ENCODE measurements at places on chromosomes 16 and 17.

- no peak for DNase-seq
These were observed 279.6 kb downstream of the HS3ST3B1 start for GRCh38 chr17:14580499-14580898.

DNA sequence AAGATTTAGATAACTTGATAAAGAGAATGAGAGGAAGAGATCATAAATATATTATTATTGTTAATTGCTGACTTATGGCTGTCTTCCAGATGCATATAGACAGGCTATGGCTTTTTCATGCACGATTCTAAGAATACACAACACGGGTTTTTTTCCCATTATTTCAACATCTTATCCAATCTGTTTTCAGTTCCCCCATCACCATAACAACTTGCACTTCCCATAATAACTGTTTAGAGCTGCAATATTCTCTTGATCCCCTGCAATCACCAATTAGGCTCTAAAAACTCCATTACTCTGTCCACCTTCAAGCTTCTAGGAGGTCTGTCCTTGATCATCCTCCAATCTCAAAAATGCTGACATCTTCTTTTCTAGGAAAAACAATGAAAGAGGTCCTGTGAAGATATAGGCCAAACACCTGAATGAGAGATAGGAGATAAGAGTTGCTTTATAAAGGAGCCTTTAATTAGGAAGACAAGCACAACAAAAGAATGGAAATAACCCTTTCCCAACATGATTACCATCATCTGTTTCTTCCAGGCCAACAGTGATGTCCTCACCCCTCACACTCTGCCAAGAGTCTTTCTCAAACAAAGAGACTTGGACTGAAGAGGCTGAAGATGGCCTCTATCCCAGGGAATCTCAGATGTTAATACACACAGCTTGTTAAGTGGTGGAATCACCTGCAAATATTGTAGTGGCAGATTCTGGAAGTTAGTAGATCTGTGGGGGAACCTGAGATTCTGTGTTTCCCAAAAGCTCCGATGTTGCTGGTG lies 32.2 kb upstream of the CCL2 start:
- DNase-seq, result no peak

- DNase-seq, result no peak
These were observed 1.4 kb downstream of the ARSG start for GRCh38 chr17:68292689-68293040.

GRCh38 chr17:38604479-38605403 lies 1.0 kb downstream of the SRCIN1 start:
- DNase-seq, result no peak

DNA sequence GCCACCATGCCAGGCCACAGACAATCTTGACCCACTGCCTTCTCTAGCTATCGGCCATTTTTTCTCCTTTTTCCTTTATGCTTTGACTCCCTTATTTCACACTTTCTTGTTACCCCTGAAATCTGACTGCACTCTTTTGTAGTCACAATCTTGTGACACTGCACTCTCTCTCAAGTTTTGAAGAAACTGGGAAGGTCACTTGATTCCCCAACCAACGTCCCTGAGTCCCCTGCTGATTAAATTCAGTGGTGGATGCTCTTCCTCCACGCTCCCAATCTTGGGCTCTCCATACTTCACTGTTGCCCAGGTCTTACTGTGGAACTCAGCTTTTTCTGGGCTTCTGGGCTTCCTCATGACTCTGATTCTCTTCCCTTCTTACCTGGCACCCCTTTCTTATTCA lies 33.9 kb downstream of the PECAM1 start:
- no peak for DNase-seq

DNA sequence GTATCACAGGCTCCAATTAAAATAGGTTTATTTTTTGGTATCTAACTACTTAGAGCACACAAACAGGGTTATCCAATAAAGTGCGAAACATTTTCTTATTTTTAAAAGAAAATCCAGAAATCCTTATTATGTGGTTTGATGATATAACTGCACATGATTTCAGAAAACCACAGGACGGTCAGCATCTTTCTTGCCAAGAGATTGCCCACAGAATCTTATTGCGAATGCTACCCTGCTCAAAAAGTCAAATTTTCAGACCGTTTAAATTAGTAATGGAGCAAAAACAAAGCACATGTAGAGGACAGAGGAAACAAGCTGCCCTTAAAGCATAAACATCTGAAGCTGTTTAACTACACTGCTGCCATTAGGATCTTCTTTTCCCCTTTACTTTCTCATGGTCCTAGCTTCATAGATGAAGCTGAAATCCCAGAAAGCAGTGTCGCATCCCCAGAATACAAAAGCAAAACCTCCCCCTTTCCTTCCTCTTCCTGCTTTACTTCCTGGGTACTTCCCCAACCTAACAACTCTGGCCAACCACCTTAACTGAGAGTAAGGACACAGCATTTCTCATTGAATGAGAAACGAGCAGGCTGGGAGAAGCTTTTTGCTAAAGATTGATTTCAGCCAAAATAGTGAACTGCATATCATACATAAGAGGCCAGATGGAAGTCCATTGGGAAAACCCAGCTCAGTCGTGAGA lies 43.7 kb downstream of the CMTM4 start:
- DNase-seq, result no peak

DNA sequence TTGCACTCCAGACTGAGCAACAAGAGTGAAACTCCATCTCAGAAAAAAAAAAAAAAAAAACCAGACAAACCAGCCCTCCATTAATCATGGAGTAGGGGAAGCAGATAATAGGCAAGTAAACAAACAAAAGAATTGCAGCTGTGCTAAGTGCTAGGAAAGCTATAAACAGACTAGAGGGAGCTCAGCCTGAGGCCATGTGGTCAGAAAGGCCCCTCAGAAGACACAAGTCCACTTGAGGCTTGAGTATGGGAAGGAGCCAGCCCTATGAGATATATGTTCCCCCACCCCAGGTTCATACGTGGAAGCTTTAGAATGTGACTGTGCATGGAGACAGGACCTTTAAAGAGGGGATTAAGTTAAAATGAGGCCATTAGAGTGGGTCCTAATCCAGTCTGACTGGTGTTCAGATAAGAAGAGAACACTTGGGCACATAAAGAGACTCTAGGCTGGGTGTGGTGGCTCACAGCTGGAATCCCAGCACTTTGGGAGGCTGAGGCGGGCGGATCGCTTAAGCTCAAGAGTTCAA lies 132.6 kb upstream of the NOL11 start:
- no peak for DNase-seq

Measured in mesothelial cell of epicardium (in vitro differentiated cells).